ENCODE measurements at places on chromosomes 6 and 20. TPM values are rescaled to one million over a fixed set of nuclear protein-coding genes. Genes with fewer than 3 reads are reported as not detected.

Gene CDC5L
- 23.3 TPM for total RNA-seq

Gene LPA
- total RNA-seq: not detected

Gene PTK7
- total RNA-seq: 121 TPM

Gene CCM2L
- 3.0 TPM for total RNA-seq

Gene BYSL
- 14.4 TPM for total RNA-seq

Gene MYB
- 7.8 TPM for total RNA-seq

Gene SNX3
- 166 TPM for total RNA-seq

Gene DNAAF9
- 14.7 TPM for total RNA-seq

Gene C20orf141
- total RNA-seq: not detected

Gene NEURL2
- 2.9 TPM for total RNA-seq

Gene ATRN
- 26.3 TPM for total RNA-seq

Gene CFB
- 2.2 TPM for total RNA-seq

Gene THEMIS
- 0.10 TPM for total RNA-seq

Gene NCOA7
- total RNA-seq: 30.8 TPM

Gene RAET1L
- 2.8 TPM for total RNA-seq

Gene PHF1
- total RNA-seq: 13.7 TPM

Gene RUNX2
- 2.9 TPM for total RNA-seq

Gene PLG
- total RNA-seq: not detected

Gene CDK19
- 22.4 TPM for total RNA-seq

Gene PMEPA1
- 11.7 TPM for total RNA-seq

Gene C20orf204
- 0.39 TPM for total RNA-seq

Gene BANF2
- not detected for total RNA-seq

Gene HSPA1L
- total RNA-seq: 1.8 TPM

Gene GPR6
- total RNA-seq: not detected

Gene AFDN
- total RNA-seq: 131 TPM

Gene IP6K3
- total RNA-seq: 3.8 TPM

Gene TBXT
- not detected for total RNA-seq

Gene MLN
- not detected for total RNA-seq

Gene DCDC2
- total RNA-seq: 1.2 TPM

Gene SLC29A1
- total RNA-seq: 21.3 TPM

Gene ENPP5
- 0.99 TPM for total RNA-seq

Gene TAGAP
- 4.5 TPM for total RNA-seq

Gene RAD21L1
- not detected for total RNA-seq

Gene SLC26A8
- 0.20 TPM for total RNA-seq

Gene EDN1
- 6.3 TPM for total RNA-seq

Gene COL19A1
- 2.3 TPM for total RNA-seq

Gene TNFRSF6B
- total RNA-seq: 3.4 TPM

Gene VNN1
- total RNA-seq: 0.89 TPM

Gene RRAGD
- total RNA-seq: 13.9 TPM

Gene PARD6B
- total RNA-seq: 9.3 TPM

Gene NINL
- total RNA-seq: 15.7 TPM

Gene CST5
- not detected for total RNA-seq

Gene CAGE1
- not detected for total RNA-seq

Gene SLC22A7
- total RNA-seq: not detected

Gene CCN6
- total RNA-seq: 0.39 TPM

Gene SCGN
- total RNA-seq: 0.89 TPM

Gene RIPPLY2
- total RNA-seq: not detected

Gene FILIP1
- 7.9 TPM for total RNA-seq
